ENCODE measurements at places on chromosomes 16 and 17.

- DNase-seq, result no peak
Observed at GRCh38 chr16:50261707-50262235, 4.6 kb upstream of the ADCY7 start.

GRCh38 chr17:5437721-5438317, 1.1 kb downstream of the C1QBP start:
- no peak for DNase-seq

- DNase-seq, result no peak
Observed at GRCh38 chr16:65295527-65295926, 173.7 kb upstream of the CDH11 start.

GRCh38 chr17:64219571-64219970, 43.5 kb downstream of the TEX2 start:
- DNase-seq, result no peak

- DNase-seq, result no peak
Observed at GRCh38 chr16:72805486-72805885, 242.4 kb downstream of the ZFHX3 start.

DNA sequence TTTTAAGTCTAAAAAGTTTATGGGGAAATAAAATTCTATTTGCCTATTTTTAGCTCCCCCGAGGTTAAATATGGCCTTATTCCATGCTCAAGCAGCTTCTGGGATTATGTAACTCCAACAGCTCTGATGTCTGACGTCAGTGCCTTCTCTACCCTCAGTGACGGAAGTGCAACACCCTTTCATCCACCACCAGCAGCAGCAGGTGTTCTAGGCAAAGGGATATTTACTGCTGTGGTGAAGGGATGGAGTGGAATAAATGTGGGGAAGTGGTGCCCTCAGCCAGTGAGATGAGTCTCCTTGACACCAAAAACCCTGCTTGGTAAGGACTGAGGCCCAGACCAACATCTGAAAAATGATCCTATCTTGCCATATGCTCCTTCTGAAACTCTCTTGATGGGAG, 247.4 kb downstream of the SHISA9 start:
- no peak for DNase-seq

GRCh38 chr16:54164789-54165173, 121.8 kb downstream of the IRX3 start:
- no peak for DNase-seq

DNA sequence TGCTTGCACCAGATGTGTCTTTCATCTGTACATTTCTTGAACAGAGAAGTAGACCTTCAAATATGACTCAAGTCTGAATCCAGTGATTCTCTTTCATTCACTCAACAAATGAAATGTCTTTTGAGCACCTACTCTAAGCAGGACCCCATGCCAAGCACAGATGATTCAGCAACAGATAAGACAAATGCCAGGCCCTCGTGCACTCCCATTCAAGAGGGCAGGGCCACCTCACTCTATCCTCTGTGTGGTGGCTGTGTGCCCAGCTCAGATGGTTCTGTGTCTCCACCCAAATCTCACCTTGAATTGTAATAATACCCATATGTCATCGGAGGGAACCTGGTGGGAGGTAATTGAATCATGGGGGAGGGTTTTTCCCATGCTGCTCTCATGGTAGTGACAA, 74.1 kb upstream of the NKD1 start:
- DNase-seq, result no peak

DNA sequence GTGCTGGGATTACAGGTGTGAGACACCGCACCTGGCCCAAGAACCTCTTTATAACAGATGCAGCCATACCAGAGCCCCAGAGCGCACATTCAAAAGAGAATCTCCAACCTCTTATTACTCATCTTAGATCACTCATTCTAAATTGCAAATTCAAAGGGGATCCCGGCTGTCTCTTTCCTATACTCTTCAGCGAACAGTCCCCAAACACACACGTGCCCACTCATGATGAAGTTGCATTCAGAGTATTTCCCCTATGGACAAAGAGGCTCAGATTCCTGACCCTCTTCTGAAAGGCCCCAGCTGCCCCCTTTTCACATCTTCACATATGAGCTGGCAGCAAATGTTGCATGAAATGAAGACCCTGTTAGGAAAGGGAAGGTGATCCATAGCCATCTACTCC, 22.5 kb upstream of the ABR start:
- no peak for DNase-seq

DNA sequence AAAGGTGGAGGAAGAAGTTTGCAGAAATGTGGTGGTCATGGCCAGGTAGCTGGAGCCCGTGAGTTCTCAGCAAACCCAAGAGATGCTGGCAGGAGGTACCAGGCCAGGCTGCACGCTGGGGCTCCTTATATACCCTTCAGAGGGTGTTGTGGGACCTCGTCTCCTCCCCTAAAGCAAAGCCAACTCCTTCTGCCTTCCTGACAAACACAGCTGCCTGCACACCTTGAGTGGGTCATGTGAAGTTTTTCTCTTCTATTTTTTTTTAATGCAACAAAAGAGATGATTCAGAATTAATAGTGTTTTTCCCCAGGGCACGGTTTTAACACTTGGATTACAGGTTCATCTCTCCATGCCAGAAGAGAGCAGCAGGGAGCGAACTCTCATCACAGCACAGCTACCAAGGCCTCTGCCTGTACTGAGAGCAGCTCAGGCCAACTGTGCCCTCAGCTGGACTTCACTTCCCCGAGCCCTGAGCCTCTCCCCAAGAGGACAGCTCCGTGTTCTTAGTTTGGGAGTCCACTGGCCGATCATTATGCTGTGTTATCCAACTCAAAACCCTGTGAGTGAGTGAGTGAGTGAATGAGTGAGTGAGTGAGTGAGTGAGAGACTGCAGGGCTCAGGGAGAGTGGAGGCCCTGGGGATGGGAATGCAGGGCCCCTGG, at the start of gene KRT15:
KRT15 (minus strand) TSS at position 102 of the 661 bp plus-strand sequence; CDS start at position 39, 63 bp downstream.
- no peak for DNase-seq

- no peak for DNase-seq
Observed at GRCh38 chr16:25713785-25714570, 22.2 kb downstream of the HS3ST4 start.

- no peak for DNase-seq
Observed at GRCh38 chr16:28013392-28013791, 50.1 kb downstream of the GSG1L start.

- DNase-seq, result no peak
Observed at GRCh38 chr17:8728971-8729370, 15.7 kb downstream of the CCDC42 start.

DNA sequence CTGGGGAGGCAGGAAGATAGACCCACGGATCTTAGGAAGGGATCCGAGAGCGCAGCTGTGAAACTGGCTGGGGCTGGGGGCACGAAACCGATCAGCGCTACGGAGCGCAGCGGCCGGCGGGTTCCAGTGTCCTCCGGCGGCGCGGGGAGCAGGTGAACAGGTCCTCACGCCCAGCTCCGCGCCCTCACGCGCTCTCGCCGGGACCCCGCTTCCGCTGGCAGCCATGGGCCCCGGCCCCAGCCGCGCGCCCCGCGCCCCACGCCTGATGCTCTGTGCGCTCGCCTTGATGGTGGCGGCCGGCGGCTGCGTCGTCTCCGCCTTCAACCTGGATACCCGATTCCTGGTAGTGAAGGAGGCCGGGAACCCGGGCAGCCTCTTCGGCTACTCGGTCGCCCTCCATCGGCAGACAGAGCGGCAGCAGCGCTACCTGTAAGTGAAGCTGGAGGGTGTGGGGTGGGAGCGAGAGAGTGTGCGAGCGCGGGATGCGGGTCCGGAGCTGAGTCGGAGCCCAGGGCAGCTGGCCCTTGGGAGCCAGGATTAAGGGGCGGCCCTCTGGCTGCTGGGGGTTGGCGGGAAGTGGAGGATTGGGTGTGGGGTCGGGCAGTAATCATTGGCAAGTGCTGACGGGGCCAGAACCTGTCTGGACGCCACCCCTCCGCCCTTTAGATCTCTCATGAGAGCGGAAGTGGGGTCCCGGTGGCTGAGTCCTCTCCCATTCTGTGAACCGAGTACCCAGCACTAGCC, 479 bp downstream of the ITGA3 start:
- peak; percentile 73 for DNase-seq

GRCh38 chr16:89898201-89898967, 20.3 kb upstream of the MC1R start:
- DNase-seq, result no peak

DNA sequence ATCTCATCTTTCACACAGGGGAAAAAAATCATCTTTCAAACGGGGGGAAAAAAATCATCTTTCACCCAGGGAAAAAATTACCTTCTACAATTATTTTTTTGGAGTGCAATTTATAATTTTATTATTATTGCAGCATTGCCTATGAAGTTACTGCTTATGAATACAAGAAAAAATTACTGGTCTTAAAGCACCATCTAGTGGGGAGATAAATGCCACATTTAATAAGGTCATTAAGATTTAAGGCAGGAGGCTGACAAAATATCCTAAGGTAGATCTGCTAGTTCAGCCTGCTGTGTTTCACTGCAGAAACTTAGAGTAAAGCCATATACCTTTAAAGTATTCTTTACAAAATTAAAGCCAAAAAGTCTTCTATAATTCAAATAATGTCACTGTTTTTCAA, 13.7 kb downstream of the SHCBP1 start:
- no peak for DNase-seq
